ENCODE measurements at places on chromosomes 2 and 18.

DNA sequence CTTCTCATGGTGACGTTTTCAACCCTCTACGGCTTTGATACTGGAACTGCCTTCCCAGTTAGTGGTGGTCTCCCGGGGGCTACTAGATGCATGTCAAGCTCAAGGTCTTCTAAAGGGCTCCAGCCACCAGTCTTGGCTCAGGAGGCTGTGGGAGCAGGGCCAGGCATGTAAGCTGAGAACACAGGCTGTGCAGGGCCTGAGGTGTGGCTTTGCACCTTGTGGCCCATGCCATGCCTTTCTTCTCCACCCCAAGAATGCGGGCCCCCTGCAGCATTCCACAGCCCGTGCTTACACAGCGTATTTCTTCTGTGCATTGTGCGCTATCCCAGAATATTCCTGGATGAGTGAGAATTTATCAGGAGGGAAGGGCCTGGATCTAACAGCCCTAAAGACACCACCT lies 144.9 kb downstream of the SEPTIN10 start:
- DNase-seq = no peak

DNA sequence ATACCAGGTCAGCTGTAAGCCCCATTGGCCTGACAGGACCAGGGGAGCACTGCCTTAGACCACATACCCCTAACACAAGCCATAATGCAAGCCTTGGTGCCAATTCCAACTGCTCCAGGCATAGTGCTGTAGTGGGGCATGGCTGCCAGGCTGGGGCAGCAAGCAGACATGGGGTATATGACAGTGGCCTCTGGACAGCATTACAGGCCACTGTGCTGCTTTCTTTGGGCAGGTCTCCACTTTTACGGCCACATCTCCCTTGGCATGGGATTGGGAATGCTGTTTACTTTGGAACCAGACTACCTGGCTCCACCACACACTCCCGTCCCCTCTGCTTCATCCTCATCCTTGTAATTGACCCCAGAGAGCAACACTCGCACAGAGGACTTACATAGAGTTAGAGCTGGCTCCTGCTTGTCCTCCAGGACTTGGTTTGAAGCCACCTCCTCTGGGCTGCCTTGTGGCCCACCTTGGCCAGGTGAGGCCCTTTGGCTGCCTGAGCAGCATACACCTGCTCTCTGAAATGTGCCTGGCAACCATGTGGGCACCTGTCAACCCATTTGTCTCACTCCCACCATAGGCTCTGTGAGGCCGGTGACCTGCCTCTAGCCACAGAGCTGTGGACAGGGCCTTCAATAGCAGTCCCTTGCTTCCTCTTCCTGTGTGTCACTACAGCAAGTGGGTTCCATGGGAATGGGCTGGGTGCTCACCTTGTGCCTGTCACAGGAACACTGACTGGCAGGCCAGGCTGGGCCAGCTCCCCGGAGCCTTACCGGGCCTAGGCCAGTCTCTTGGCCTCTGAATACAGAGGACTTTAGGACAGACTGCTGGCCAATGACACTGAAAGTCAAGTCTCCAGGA lies 262.6 kb upstream of the HS6ST1 start:
- no peak for DNase-seq

DNA sequence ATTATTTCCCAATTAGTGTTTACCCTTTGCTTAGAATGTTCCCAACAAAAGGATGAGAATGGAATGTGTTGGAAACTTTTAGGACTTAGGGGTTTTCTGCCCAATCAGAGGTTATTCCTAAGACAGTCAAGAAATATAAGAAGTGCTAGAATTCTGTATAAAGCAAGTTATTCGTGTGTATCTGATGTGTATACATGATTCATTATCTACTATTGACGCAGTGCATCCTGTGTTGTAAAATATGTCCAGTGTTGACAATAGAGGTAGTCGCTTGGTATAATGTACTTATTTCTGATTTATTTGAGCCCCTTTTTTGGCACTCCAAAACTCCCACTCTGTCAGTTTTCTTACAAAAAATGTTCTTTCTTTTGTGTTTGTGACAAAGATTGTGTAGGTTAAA lies 881 bp downstream of the PIKFYVE start:
- no peak for DNase-seq

DNA sequence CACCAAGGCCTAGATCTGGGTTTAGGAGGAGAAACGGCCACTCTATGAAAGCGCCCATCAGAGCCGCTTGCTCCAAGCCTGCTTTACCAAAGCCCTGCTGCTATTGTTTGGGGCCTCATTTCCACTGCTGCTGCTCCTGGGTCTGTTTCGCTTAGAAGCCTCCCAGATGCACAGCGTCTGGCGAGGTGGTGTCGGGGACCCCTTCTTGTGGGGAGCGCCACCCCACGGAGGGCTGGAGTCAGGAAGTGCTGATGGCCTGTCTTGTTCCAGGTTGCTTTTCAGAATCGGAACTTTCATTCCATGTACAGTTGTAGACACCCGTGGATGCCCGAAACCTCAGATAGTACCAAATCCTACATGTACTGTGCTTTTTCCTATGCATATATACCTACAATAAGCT lies 204.9 kb upstream of the TWIST2 start:
- DNase-seq = peak; percentile 38

GRCh38 chr2:50345701-50346591 lies 686.0 kb downstream of the NRXN1 start:
- DNase-seq = no peak

DNA sequence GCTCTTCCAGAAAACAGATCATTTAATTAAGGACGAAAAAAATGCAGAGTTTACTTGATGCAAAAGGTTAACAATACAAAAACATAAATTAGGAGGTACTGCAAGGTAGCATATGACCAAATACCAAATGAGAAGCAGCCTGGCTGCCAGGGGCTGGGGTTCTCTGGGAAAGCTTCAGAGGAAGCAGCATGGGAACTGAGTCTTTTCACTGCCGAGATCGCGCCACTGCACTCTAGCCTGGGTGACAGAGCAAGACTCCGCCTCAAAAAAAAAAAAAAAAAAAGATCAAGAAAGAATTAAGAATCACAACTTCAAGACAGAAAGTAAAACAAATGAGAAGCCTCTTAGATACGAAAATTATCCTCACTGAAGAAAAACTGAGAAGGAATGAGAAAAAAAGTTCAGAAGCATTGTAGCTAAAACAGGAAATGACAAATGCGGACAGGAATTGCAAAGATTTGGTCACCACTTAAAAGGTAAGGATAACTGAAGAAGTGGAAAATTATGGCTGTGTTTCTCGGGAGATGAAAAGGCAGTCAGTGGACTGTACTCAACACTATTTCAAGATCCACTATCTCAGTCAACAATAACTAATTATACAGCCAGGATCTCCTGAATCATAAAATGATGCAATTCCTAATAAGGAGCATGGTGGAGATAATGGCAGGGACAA lies 4.3 kb downstream of the SEPTIN10 start:
- no peak for DNase-seq

GRCh38 chr18:31244771-31245394 lies 73.1 kb upstream of the DSG1 start:
- DNase-seq = no peak

- DNase-seq = no peak
Observed at GRCh38 chr2:224994242-224994823, 47.9 kb downstream of the DOCK10 start.

GRCh38 chr2:171553236-171553635 lies 31.0 kb downstream of the CYBRD1 start:
- no peak for DNase-seq

- DNase-seq = no peak
Observed at GRCh38 chr2:105187531-105187930, 54.0 kb upstream of the GPR45 start.

DNA sequence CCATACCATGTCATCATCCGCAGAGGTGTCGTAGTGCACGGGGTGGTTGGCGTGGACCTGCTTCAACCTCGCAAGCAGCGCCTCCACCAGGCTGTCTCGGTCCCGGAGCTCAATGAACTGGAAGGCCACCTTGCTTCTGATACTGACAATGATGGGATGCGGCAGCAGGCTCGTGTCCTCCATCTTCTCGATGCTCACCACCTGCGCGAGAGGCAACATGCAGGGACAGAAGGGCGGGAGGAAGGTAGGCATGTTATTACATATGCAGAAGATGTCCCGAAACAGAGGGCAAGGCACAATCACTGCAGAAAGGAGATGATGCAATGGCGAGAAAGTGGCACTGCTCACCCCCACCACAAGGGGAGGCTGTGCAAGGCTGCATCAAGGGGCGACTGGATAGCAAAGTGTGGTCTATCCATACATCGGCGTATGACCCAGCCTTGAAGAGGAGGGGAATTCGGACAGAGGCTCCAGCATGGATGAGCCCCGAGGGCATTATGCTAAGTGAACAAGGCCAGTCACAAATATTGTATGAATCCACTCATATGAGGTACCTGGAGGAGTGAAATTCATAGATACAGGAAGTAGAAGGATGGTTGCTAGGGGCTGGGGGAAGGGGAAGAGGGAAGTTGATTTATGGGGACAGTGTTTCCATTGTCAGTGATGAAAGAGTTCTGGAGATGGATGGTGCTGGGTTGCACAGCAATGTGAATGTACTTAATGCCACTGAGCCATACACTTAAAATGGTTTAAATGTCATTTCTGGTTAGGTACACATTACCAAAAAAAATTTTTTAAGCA lies 36.6 kb downstream of the RPL31 start:
- DNase-seq = no peak
